ENCODE measurements at places on chromosomes 5 and 9. TPM values are rescaled to one million over a fixed set of nuclear protein-coding genes. Genes with fewer than 3 reads are reported as not detected.

The TMEM232 gene
- polyA plus RNA-seq = 2.3 TPM

The TMEM167A gene
- polyA plus RNA-seq = 20.0 TPM

- no peak overlapping the region for H3K27ac ChIP-seq
- no peaks in the 10 kb centered on the region for H3K4me1 ChIP-seq
- H3K27me3 ChIP-seq = no peaks in the 10 kb centered on the region
- no peaks in the 10 kb centered on the region for H3K36me3 ChIP-seq
These were observed 99.1 kb downstream of the KCNT1 start for GRCh38 chr9:135801070-135801469.

DNA sequence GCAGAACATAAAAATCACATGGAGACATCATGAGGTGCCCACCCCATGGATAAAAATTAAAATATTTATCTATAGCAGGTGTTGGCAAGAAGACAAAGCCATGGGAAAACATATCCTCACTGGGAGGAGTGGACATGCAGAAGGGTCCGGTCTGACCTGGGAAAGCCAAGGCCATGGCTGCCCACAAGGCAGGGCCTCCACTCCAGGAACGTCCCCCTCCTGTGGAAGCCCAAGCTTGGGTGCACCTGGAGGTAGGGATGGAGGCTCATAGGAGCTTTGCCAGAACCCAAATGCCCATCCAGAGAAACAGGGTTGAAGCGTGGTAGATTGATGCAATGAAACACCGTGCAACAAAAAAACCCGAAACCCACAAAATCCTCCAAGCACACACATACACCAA lies 81.4 kb upstream of the COL5A1 start:
- DNase-seq = no peak
- H3K36me3 ChIP-seq = no peaks in the 10 kb centered on the region
- no peaks in the 10 kb centered on the region for H3K4me1 ChIP-seq
- H3K27me3 ChIP-seq = no peaks in the 10 kb centered on the region

DNA sequence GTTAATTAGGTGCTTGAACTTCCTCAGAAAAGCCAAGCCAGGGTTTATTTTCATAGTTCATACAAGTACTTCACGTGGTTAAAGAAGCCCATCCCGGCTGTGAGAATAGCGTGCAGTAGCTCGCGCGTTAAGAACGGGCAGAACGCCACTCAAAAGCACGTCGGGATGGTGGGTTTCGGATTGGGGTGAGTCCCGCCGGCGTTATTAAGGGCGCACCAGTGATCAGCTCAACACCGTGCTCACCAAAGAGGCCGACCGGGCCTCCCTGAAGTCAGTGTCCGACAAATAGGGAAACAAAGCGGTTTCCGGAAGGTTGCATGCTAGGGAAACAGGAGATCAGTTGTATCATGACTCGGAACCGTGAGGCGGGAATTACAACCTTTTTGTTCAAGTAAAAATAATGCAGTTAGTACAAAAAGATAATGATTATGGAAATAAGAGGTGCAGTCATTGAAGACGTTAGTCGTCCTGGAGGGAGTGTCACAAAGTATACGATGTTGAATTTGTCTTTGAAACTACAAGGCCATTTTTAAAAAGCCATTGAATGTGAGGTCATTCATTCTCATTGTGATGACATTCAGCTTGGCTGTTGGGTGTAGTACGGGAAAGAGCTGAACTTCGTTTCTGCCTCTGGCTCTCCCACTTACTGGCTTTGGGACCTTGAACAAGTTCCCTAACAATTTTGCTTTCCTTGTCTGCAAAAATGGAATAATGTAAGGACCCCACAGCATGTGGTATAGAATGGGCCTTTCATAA lies 992 bp downstream of the SETD9 start:
- H3K4me1 ChIP-seq = peaks cover 8% of the 10 kb centered on the region
- DNase-seq = peak; percentile 56
- H3K36me3 ChIP-seq = no peaks in the 10 kb centered on the region
- peak overlapping the region; percentile 86 for H3K27ac ChIP-seq
- H3K27me3 ChIP-seq = no peaks in the 10 kb centered on the region
- peak overlapping the region; percentile 59 for H3K4me3 ChIP-seq

GRCh38 chr9:99472240-99472915 lies 250.3 kb downstream of the SEC61B start:
- no peaks in the 10 kb centered on the region for H3K27me3 ChIP-seq
- H3K27ac ChIP-seq = no peak overlapping the region
- no peak overlapping the region for H3K4me3 ChIP-seq
- no peak for DNase-seq
- H3K36me3 ChIP-seq = no peaks in the 10 kb centered on the region
- H3K4me1 ChIP-seq = no peaks in the 10 kb centered on the region

GRCh38 chr5:88888848-88889188 lies 5.8 kb upstream of the MEF2C start:
- H3K27me3 ChIP-seq = no peaks in the 10 kb centered on the region
- peak overlapping the region; percentile 36 for H3K4me3 ChIP-seq
- no peaks in the 10 kb centered on the region for H3K36me3 ChIP-seq
- no peaks in the 10 kb centered on the region for H3K4me1 ChIP-seq
- H3K27ac ChIP-seq = no peak overlapping the region
- DNase-seq = no peak

All from pancreas (tissue), 10 donors.